Activated CD4-positive, CD25-positive, alpha-beta regulatory T cell treated with anti-CD3 and anti-CD28 coated beads, Interleukin-2, amount 50 U/mL, for 24 hours (primary cell): ENCODE measurements at places on chromosomes 6 and 20.

DNA sequence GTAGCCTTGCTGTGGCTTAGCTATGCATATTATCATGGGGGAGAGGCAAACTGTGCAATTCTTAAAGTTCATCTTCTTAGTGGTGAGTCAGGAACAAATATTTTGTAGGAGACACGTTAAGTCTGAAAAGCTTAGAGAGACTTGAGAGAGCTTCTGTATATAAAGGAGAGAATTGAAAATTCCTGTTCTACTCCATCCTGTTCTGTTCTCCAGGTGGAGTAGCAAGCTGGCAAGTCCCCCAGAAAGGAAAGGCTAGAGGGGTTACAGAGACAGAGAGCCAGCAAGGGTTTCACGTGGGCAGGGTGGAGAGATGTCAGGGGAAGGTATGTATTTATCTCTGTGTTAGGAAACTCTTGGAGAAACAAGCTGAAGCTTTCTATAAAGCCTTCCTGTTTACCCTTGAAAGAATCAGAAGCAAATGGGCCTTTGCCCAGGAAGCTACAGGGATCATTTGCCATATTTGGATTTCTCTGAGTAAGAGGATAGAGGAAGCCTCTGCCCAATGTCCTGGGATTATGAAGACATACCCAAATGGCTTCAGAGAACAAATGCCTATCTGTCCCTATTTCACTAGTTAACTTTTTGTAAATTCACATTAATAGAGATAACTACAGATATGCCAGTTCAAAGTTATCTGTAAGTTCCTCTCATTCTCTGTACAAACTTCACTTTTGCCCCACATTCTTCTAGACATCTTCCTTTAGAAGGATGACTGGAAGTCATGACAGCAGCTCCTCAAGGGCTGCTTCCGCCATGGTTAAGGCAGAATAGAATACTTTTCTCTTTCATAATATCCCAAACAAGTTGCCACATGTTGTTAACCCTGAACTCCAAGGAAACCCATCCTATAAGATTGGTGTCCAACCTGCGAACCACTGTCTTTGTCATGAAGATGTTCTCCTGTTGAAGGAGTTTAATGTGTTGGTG, 126.7 kb upstream of the NEDD9 start:
- no peak for ATAC-seq

- ATAC-seq: peak; percentile 86
Observed at GRCh38 chr6:105459049-105459448, 56.2 kb upstream of the PREP start.

DNA sequence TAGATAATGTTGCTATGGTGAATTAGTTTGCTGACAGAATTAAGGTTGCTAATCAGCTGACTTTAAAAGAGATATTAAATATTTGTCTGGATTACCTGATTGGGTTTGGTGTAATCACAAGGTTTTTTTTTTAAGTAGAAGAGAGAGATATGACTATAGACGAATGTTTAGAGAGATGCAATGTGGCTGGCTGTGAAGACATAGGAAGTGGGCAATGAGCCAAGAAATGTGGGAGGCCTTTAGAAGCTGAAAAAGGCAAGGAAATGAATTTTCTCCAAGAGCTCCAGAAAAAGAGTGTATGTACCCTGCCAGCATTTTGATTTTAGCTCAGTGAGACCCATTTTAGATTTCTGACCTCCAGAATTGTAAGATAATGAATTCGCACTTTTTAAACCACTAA, 598.3 kb downstream of the PKHD1 start:
- ATAC-seq: no peak

GRCh38 chr6:41045664-41046063, 3.4 kb downstream of the TSPO2 start:
- ATAC-seq: no peak

GRCh38 chr6:40426346-40427066, 160.7 kb downstream of the LRFN2 start:
- no peak for ATAC-seq

DNA sequence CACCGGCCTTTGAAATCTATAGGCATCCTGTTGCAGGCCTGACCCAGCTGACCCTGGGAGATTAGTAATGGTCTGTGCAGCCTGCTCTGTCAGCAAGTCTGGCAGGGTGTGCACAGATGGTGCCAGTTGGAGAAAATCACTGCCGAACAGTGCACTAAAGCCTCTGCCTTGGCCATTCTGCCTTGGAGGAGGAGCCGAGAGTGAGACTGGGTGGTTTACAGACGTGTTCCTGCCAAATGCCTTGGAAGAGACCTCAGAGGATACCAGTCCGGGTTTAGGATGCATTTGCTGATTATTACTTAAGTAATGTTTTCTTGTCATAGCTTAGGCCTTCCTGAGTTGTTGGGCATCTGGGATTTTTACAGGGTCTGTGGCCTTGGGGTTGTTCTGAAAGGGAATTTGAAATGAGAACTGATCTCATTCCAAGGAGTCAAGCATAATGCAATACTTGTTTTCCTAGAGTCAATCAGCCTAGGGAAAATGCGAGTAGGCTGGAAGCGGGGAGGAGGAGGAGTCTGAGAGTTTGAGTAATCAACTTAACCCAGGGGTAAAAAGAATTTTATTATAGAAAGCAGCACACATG, 292.1 kb downstream of the SOX4 start:
- ATAC-seq: no peak

GRCh38 chr6:5411414-5411813, 150.1 kb downstream of the FARS2 start:
- no peak for ATAC-seq

DNA sequence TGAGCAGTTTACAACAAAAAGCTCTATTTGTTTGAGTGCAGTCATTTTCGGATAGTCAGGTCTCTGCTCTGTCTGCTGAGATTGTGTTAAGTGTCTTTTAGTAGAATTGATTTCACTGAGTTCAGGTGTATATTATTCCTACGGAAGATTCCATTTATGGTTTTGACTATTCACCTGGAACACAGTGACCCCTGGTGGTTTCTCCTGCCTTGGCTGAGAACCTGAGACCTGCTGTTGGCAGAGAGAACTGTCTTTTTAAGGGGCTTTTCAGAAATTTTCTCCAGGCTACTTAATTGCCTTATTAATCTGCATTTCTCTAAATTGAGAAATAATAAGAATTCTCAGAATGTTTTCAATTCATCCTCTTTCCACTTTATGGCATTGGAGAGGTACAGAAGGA, 508.0 kb downstream of the TBC1D32 start:
- ATAC-seq: no peak

GRCh38 chr20:46022411-46023147, 6.4 kb upstream of the SLC12A5 start:
- peak; percentile 74 for ATAC-seq

DNA sequence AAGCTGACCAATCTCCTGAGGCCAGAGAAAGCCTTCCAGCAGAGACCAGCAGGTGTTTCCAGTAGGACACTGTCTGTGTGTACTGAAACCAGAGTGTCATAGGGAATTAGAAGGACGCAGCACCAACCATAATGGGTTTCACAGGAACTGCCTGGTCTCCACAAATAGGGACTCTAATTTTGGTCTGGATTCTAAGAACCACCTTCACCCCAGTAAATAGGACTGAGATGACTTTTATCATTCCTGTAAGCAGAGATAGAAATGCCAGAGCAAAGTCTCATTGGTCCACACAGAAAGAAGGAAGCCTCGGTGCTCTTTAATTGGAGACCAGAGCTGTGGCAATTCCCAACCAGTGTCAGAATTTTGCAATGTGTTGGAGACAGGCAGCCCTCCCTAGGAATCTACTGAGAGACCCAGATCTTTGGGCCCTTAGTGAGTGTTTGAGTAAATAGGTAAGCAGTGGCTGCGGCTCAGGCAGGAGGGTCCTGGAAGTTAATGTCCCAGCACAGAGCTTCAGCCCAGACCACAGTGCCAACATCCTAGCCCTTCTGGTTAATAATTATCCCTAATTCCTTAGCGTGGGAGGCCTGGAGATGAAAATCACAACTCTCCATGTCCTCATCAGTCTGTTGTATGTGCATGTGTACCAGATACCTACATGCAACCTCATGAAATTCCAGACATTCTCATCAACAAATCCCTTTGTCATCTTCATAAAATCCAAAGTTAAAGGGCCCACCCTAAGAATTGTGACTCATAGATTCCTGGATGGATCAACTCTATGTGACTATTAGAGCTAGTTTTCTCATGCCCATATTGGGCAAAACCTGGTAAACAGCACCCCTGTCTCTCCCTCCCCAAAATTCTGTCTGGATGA, 81.2 kb downstream of the UNC5CL start:
- no peak for ATAC-seq

GRCh38 chr20:46367234-46367633, 39.2 kb downstream of the ELMO2 start:
- no peak for ATAC-seq

DNA sequence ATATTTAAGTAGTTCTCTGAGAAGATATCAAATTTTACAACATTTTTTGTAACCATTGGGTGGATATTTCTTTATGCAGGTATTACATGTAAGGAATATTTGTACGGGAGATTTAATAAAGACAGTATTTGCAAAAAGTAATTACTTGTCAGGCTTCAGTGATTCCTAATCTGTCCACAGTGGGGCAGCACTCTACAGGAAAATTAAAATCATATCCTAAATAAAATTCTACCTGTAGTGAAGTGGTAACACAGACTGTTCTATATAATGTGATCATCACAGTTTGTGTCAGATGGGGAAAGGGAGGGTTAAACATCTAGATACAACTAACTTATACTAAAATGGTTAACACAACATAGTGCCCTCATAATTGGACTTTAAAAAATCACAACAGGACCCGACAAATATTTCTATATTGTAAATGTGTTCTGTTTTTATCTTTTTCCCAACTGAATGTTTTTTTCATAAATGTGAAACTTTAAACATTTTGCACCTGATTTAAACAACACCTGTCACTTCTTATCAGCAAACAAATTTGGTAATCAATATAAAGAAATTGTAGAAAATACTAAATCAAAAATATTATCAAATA, 145.6 kb upstream of the MANEA start:
- no peak for ATAC-seq

GRCh38 chr20:38225900-38226263, 34.7 kb downstream of the KIAA1755 start:
- ATAC-seq: no peak

- ATAC-seq: no peak
Observed at GRCh38 chr6:150069706-150070105, 785 bp upstream of the ULBP3 start.

GRCh38 chr6:35259194-35259947, at the start of gene ZNF76:
TSS of gene ZNF76 (plus strand) at chr6:35259735. CDS start at chr6:35281152, 21,417 bp downstream.
- peak; percentile 89 for ATAC-seq

DNA sequence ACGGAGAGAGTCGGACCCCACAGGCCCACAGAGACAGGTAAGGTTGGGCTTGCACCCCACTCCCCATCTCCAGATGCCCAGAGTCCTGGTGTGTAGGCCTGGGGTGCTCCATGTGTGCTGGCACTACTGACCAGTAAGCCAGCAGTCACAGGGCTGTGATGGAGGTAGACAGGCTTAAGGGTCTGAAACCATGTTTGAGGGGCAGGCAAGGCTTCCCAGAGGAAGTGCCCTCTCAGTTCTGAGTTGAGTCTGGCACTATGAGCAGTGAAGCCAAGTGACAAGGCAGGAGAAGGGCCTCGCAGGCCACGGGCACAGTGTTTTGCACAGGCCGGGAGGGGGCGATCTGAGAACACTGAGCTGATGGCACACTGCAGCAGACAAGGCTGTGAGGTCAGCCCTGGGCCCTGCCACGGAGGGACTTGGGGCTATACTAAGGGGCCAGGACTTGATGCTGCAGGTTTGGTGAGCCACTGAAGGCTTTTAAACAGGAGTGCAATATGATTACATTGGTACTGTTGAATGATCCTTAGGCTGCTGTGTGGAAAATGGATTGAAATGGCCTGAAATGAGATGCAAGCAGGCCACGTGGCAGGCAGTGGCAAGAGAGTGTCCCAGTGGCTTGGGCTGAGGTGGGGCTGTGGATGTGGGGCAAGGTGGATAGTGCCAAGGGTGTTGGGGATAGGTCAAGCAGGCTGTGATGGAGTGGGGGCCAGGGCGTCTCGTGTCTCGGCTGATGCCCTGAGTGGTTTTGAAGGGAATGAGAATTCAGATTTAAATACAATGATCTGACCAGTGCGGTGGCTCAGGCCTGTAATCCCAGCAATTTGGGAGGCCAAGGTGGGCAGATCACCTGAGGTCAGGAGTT, 20.3 kb downstream of the TTBK1 start:
- peak; percentile 90 for ATAC-seq

GRCh38 chr20:10671221-10671918, 2.4 kb downstream of the JAG1 start:
- no peak for ATAC-seq

DNA sequence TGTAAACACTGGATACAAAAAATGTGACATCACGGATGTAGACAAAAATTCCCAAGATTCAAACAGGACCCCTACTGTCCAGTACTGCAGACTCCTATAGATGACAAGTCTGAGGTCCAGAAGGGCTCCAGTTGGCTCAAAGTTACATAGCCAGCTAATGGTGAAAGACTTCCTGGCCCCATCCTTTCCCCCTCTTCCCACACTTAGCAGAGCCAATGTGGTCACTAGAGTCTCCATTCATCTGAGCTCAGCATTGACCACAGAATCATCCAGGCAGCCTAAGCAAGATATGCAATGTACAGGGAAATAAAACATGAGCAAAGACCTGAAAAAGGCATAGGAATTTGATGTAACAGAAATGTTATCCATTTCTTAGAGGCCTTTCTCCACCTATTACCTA, 180.5 kb downstream of the ADAT2 start:
- ATAC-seq: no peak

DNA sequence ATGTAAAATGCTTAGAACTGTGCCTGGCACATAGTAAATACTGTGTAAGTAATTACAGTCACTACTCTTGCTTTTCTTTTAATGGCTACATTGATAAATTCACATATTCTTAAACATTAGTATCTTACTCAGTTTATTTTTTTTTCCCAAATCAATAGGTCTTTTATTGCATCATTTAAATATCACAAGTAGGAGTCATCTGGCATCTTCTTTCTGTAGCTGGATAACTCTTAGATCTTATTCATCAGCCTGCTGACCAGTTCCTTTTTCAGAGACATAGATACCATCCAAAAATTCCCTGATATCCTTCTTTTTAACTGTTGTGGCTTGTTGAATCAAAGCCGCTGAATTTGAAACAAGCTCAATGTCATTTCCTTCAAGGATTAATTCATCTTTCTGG, 20.0 kb upstream of the PHF3 start:
- ATAC-seq: no peak

- ATAC-seq: no peak
Observed at GRCh38 chr20:51286758-51287157, 255.8 kb downstream of the NFATC2 start.

- ATAC-seq: no peak
Observed at GRCh38 chr6:10312445-10312844, 102.4 kb downstream of the TFAP2A start.

- no peak for ATAC-seq
Observed at GRCh38 chr6:147621263-147621662, 112.8 kb downstream of the SAMD5 start.

- ATAC-seq: peak; percentile 61
Observed at GRCh38 chr6:34027445-34027936, 118.4 kb downstream of the GRM4 start.
